ENCODE measurements at places on chromosomes 3 and 15. TPM values are rescaled to one million over a fixed set of nuclear protein-coding genes. Genes with fewer than 3 reads are reported as not detected.

DNA sequence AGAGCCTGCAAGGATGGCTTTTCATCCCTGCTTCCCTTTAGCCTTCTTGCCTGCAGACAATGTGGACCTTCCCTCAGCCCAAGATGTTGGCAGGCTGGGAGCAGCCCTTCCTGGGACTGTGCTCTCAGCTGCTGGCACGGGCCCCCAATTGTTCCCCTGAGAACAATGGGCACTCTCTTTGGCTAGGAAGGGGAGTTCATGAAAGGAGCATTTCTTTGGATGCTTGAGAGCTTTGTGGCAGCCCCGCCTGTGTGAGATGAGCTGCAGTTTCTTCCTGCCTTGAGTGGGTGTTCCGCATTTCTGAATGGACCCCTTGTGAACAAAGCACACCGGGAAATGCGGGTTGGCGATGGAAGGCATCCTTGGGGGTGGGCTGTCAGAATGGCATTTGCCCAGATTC, 35.0 kb upstream of the BSN start:
- H3K27ac ChIP-seq: no peak overlapping the region
- DNase-seq: no peak
- peaks cover 22% of the 10 kb centered on the region for H3K4me1 ChIP-seq
- H3K27me3 ChIP-seq: no peaks in the 10 kb centered on the region
- H3K4me3 ChIP-seq: no peak overlapping the region

DNA sequence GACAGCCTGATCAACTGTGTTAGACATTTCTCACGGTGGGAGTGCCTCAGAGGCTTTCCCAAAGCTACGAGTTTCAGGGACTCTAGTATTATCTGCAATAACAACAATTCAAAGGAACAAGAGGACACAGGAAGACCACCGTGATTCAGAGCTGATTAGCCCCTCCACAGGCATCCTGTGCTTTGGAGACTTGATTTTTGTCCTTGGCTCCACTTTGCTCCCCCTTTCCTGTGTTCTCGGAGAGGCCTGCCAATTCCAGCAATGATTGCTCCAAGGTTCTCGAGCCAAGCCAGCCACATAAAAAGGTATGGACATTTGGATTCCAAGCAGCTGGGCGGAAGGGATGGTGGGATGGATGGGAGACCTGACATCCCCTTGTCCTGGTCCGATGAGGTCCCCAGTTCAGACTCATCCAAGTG, 14.3 kb downstream of the EHD4 start:
- no peak for DNase-seq
- H3K4me3 ChIP-seq: no peak overlapping the region
- H3K27ac ChIP-seq: peak overlapping the region; percentile 10
- no peaks in the 10 kb centered on the region for H3K4me1 ChIP-seq
- peaks cover 7% of the 10 kb centered on the region for H3K36me3 ChIP-seq

DNA sequence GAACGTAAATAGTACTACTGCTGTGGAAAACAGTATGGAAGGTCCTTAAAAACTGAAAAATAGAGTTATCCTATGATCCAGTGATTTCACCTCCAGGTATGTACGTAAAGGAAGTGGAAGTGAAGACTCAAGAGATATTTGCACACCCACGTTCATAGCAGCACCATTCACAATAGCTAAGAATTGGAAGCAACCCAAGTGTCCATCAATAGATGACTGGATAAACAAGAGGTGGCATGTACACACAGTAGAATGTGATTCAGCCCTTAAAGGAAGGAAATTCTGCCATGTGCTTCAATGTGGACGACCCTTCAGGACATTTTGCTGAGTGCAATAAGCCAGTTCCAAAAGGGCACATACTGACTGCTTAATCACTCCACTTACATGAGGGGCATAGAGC, 188.3 kb downstream of the APBA2 start:
- DNase-seq: no peak
- no peaks in the 10 kb centered on the region for H3K27me3 ChIP-seq
- H3K4me1 ChIP-seq: no peaks in the 10 kb centered on the region
- no peak overlapping the region for H3K27ac ChIP-seq
- H3K4me3 ChIP-seq: no peak overlapping the region
- no peaks in the 10 kb centered on the region for H3K36me3 ChIP-seq

- no peak overlapping the region for H3K27ac ChIP-seq
- no peaks in the 10 kb centered on the region for H3K27me3 ChIP-seq
- H3K4me3 ChIP-seq: no peak overlapping the region
- no peaks in the 10 kb centered on the region for H3K4me1 ChIP-seq
These were observed 76.2 kb upstream of the LARS2 start for GRCh38 chr3:45311953-45312801.

GRCh38 chr3:46095307-46095706, 68.0 kb upstream of the XCR1 start:
- no peak overlapping the region for H3K4me3 ChIP-seq
- no peaks in the 10 kb centered on the region for H3K36me3 ChIP-seq
- peaks cover 11% of the 10 kb centered on the region for H3K4me1 ChIP-seq
- H3K27me3 ChIP-seq: no peaks in the 10 kb centered on the region
- no peak overlapping the region for H3K27ac ChIP-seq
- DNase-seq: no peak

DNA sequence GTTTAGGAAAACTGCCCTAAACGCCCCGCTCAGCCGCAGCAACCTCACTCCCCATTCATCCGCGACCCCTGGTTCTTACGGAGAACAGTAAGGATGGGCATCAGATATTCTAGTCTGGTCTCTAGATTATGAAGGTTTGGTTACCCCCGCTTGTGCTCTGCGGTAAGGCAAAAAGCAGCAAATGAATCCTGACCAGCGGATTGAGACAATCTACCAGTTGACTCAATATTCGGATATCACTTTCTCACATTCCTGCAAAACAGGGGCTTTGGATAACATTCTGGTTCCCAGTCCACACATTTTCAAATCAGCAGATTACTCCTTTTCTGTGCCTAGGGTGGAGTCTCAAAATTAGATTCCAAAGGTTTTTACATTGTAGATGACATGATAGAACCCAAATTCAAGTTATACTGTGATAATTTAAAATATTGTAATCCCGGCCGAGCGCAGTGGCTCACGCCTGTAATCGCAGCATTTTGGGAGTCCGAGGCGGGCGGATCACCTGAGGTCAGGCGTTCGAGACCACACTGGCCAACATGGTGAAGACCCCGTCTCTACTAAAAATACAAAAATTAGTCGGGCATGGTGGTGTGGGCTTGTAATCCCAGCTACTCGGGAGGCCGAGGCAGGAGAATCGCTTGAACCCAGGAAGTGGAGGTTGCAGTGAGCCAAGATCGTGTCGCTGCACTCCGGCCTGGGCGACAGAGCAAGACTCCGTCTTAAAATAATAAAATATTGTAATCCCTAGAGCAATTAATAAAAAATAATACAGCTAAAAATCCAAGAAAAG, 1.1 kb upstream of the CYFIP1 start:
- peaks cover 6% of the 10 kb centered on the region for H3K4me1 ChIP-seq
- peak overlapping the region; percentile 95 for H3K4me3 ChIP-seq
- no peak overlapping the region for H3K27ac ChIP-seq
- DNase-seq: no peak

GRCh38 chr15:28023933-28024888, 74.9 kb downstream of the OCA2 start:
- H3K27me3 ChIP-seq: no peaks in the 10 kb centered on the region
- H3K4me3 ChIP-seq: no peak overlapping the region
- H3K27ac ChIP-seq: no peak overlapping the region
- no peak for DNase-seq
- H3K4me1 ChIP-seq: no peaks in the 10 kb centered on the region
- H3K36me3 ChIP-seq: no peaks in the 10 kb centered on the region

GRCh38 chr3:195522254-195523023, 20.7 kb downstream of the PPP1R2 start:
- no peaks in the 10 kb centered on the region for H3K4me1 ChIP-seq
- no peak for DNase-seq
- no peak overlapping the region for H3K4me3 ChIP-seq
- H3K27me3 ChIP-seq: no peaks in the 10 kb centered on the region
- no peak overlapping the region for H3K27ac ChIP-seq

DNA sequence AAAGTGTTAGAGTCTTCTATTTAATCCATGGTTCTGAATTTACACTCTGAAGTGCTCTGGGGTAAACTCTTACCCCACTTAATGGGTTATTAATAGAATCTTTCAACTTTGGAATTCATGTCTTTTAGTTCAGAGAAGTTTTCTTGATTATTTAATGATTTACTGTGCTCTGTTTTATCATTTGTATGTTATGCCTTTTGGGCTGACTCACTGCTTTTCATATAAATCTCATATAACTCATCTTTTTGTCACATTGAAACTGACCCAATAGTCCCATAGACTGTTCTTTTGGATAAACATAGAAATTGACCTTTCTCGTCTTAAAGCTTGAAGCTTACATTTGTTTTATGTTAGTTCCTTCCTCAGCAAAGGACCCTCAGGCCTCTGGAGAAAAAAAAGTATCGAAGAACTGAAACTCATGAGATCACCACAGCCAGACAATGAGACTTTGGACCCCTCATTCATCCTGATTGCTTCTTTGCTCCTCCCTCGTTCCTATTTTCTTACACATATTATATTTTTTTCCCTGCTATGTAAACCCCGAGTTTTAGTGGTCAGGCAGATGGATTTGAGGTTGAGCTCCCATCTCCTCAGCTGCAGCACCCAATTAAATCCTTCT, 229.1 kb upstream of the CBLB start:
- H3K27me3 ChIP-seq: no peaks in the 10 kb centered on the region
- no peak overlapping the region for H3K4me3 ChIP-seq
- no peaks in the 10 kb centered on the region for H3K36me3 ChIP-seq
- H3K4me1 ChIP-seq: peaks cover 9% of the 10 kb centered on the region
- H3K27ac ChIP-seq: no peak overlapping the region

- no peaks in the 10 kb centered on the region for H3K36me3 ChIP-seq
- DNase-seq: no peak
- H3K27ac ChIP-seq: no peak overlapping the region
- H3K4me3 ChIP-seq: no peak overlapping the region
These were observed 34.0 kb downstream of the XXYLT1 start for GRCh38 chr3:195236801-195237570.

The PRSS50 gene
- 0.30 TPM for total RNA-seq

The TERB2 gene
- not detected for total RNA-seq

Measured in adrenal gland (tissue), 19 donors.